Activated effector memory CD4-positive, alpha-beta T cell treated with anti-CD3 and anti-CD28 coated beads, Interleukin-2, amount 50 U/mL, for 16 hours (primary cell): ENCODE measurements at places on chromosomes 11 and 22.

GRCh38 chr22:40426594-40427333, 56.4 kb downstream of the SGSM3 start:
- peak; percentile 38 for DNase-seq

- DNase-seq, result peak; percentile 92
These were observed 2.2 kb downstream of the SLC25A22 start for GRCh38 chr11:795634-796564.

DNA sequence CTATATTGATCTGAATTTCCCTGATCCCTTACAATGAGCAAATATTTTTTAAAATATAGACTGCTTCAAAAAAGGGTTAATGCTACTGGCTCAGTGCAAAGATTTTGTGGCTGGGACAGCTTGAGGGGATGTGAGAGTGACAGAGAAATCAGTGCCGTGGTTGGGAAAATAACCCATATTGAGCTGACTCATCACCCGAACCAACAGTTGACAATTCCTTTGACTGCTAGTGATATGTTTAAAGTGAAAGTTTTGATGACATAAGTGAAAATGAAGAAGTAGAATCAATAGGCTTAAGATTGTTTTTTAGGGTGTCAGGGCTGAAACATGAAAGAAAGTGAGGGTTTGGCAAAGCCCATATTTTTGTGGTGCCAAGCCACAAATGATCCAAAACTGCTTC, 257.1 kb upstream of the TENM4 start:
- DNase-seq, result no peak

DNA sequence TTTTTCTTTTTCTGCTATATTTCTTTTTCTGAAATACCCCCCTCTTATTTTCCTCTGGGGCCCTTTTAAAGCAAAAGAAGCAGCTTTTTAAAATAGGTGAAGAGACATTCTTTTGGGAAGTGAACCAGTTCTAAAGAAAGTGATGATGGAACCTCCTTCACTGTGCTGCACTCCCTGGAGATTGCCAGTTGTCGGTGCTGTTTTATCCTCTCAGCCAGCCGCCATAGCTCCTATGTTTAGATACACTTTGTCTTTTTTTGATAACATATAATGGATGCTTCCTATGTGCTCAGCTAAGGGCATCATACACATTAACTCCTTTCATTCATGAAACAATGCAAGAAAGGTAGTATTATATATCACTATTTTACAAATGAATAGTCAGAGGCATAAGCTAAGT, 14.0 kb downstream of the CFAP300 start:
- no peak for DNase-seq

DNA sequence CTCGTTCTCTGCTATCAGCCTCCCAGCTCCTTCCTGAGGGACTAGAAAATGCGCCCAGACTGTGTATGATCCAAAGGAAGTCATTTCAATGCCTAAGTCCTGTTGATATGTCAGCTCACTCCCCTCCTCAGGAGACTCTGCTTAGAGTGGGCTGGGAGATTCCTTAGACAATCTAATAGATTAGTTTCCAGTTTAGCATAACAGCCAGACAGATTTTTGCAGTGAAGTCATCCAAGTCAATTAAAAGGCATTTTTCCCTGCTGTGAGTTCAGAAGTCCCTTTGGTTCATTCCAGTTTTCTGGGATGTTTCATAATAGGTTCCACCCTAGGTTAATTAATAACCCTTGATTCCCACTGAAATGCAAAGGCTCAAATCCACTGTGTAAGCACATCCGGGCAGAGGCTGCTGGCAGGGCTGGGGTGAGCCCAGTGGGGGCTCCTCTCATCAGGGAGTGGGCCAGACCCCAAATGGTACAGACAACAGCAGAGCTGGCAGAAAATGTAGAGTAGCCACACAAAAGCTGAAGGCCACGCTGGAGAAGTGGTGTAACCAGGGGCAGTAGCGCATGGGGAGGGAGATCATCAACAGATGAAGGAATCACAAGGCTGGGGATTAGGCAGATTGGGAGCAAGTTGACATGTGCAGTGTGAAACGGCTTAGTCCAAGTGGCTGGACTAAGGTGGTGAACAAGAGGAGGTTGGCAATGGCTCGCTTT, 90.6 kb downstream of the SYN3 start:
- no peak for DNase-seq

DNA sequence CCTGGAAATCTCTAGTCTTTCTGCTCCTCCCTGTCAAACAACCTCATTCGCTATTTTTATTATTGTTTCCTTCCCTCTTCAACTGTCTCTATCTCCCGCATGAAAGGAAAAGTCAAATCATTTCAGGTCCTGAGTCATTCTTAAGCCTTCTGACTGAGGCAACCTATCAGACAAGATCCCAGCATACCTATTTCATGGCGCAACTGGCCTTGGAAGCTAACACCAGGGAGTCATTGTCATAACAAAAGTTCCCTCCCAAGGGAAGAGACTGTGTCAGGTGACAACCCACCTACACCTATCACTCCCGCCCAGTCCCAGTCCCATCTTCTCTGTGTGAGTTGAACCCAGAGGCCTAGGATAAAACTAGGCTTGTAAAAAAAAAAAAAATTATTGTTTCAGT, 10.2 kb upstream of the ARHGAP42 start:
- DNase-seq, result no peak

- no peak for DNase-seq
These were observed 6.5 kb downstream of the ALX4 start for GRCh38 chr11:44303401-44303938.

DNA sequence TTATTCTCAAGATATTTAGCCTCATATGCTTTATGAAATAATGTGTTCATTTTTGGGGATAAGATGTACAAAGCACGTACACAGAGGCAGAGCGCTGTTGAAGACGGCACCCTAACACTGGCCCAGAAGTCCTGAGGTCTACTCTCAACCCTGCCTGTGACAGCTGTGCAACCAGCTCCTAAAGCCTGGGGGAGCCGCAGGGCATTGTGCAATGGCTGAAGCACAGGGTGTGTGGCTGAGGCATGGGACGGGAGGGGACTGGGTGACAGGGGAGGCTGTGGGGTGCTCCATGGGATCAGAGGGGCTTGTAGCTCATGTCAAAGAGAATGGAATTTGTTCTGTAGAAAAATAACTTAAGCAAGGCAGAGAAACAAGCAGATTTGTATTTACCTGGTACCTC, 27.7 kb downstream of the FAM227A start:
- DNase-seq, result no peak

GRCh38 chr11:1953489-1954266, 6.5 kb downstream of the MRPL23 start:
- peak; percentile 72 for DNase-seq

DNA sequence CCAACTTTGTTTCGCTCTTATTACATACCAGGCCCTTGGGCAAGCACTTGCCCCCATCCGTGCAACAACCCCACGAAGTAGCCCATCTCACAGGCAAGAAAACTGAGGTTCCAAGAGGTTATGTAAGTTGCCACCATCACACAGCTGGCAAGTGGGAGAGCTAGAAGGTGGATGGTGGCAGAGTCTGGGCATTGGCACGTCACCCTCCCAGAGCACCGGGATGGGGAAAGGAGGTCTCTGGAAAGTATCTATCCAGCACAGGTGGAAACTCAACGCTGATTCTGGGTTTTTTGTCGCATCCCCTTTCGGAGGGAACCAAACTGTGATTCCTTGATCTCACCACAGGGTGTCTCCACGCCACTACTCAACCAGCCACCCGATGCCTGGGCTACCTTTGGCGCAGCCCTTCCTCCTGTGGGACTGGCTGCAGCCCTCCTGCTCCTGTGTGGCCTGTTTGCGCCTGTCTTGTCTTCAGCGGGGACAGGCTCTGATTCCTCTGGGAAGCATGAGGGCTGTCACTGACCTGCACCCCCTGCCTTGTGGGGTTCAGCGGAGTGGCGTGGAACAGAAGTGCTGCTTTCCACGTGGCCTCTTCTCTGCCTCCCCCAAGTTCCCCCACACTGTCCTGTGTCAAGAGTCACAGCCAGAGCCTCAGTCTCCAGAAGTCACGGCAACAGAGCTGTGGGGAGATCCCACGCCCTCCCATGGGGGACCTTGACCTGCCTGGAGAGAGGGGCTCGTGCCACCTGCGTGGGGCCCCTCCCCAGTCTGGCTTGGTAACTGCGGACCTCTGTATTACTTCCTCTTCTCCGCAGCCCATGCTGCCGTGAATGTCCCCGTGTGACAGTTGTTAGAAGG, 34.4 kb upstream of the TRIM29 start:
- DNase-seq, result peak; percentile 72

DNA sequence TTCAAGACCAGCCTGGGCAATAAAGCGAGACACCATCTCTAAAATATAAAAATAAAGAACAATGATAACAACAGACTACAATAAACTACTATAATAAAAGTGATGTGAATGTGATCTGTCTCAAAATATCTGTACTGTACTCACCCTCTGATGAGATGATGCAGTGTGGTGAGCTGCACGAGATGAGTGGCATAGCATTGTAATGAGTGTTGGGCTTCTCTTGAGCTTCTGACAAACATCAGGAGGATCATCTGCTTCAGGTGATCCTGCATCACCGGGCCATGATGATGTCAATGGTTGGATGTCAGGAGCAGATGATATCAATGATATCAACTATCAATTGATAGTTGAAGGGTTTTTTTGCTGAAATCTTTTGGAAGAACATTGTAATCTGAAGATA, 52.4 kb upstream of the INCENP start:
- no peak for DNase-seq

DNA sequence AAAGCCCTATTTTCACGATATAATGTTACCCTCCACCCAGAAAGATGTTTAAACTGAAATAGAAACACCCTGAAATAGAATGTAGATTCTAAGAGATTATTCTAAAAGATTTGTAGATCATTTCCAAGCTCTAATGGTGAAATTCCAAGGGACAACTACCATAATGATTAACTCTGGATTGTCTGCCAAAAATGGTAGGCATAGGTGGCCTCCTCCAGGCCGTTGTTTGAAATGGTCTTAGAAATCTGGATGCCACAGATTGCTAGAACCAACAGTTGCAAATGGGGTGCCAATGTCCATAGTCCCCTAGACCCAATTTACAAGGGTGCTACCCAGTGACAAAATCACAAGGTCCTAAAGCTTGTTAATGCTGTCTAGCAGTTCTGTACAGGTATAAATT, 6.7 kb upstream of the SLC6A5 start:
- DNase-seq, result no peak

DNA sequence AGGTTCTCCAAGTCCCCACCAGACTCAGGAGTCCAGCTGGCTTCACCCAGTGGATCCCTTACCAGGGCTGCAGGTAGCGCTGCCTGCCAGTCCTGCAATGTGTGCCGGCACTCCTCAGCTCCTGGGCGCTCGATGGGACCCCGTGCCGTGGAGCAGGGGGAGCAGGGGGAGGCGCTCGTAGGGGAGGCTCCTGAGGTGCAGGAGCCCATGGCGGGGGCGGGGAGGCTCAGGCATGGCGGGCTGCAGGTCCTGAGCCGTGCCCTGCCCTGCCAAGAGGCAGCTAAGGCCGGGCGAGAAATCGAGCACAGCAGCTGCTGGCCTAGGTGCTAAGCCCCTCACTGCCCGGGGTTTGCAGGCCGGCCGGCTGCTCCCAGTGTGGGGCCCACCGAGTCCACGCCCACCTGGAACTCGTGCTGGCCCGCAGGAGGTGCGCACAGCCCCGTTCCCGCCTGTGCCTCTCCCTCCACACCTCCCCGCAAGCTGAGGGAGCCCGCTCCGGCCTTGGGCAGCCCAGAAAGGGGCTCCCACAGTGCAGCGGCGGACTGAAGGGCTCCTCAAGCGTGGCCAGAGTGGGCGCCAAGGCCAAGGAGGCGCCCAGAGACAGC, 792.9 kb upstream of the CCDC179 start:
- no peak for DNase-seq

- no peak for DNase-seq
These were observed 45.5 kb downstream of the PKNOX2 start for GRCh38 chr11:125210066-125210465.

DNA sequence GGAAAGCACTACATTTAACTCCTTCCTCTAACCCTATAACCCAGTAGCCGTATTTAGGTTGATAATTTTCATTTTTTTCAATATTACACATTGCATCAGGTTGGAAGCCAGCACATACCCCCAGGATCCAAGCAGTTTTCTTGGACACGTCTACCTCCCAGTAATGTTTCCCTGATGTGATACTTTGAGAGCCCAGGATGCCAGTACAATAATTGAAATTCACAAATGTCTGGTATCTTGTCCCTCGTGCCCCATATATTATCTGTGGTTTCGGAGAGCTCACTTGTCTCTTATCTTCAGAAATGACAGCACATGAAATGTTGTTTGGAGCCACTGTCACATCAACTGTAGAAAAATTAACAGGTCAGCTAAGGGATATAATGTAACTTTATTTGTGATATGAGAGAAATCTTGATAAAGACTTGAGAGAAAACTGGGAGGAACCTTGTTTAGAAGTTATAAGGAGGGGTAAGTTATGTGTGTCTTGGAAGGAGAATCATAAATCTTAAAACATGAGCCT, 19.8 kb downstream of the TRIM5 start:
- no peak for DNase-seq

DNA sequence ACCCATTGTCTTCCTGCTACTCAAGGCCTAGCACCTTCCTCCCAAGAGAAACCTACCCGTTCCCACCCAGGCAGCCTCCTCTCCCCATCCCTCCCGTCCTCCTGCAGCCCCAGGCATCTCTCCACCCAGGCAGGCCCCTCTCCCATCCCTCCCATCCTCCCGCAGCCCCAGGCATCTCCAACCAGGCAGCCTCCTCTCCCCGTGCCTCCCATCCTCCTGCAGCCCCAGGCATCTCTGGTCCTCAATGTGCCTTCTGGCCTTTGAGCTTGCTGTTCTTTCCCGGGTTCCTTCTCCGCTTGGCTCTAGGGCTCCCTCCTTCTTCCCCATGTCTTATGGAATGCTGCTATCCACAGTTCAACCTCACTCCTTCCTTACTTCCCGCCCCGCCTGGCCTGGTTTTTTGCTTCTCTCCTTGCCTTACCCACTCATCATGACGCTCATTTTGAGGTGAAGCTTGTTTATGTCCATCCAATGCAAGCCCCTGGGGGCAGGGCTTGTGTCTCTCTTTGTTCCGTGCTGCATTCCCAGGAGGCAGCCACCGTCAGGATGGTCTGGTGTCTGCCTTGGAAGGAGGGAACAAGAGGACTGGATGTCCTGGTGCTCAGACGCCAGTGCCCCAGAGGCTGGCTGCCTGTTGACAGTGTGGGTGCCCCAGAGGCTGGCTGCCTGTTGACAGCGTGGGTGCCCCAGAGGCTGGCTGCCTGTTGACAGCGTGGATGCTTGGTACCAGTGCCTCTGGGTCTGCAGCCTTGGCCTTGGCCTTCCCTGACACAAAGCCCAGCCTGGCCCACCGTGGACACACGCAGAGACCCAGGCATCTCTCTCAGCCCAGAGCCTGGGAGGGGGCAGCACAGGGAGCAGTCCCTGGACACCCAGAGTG, 815.7 kb downstream of the BRD1 start:
- DNase-seq, result peak; percentile 53

- DNase-seq, result peak; percentile 52
These were observed 15.2 kb downstream of the RIBC2 start for GRCh38 chr22:45428391-45429385.

GRCh38 chr22:17307566-17307965, 61.7 kb upstream of the CECR2 start:
- DNase-seq, result no peak

GRCh38 chr11:87740451-87740850, 434.8 kb downstream of the RAB38 start:
- no peak for DNase-seq

DNA sequence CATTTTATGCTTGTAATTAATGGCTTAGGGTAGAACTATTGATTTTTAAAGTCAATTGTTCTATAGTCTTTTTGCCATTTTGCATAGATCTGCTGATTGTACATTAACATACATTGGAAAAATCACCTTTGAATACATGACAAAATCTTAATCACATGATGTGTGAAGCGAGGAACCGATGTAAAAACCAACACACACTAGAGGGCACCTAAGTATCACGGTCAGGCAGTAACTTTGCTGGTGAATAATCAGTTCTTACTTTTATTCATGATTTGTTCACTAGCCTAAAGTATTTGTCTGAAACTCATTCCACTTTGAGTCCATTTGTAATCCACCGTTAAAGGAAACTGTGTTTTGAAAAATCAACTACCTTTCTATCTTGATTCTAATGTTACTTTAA, 28.2 kb downstream of the JHY start:
- no peak for DNase-seq
